ENCODE measurements at places on chromosomes 3 and 15. TPM values are rescaled to one million over a fixed set of nuclear protein-coding genes. Genes with fewer than 3 reads are reported as not detected.

Gene PAK6
- total RNA-seq, result not detected

Gene CSPG5
- total RNA-seq, result 0.37 TPM

Gene AADACL2
- total RNA-seq, result not detected

Gene TMEM45A
- total RNA-seq, result 20.7 TPM

Gene PAQR9
- 0.20 TPM for total RNA-seq

Gene LTK
- total RNA-seq, result 0.20 TPM

Gene CACNA2D2
- not detected for total RNA-seq

Gene ZKSCAN7
- 5.5 TPM for total RNA-seq

Gene P2RY1
- total RNA-seq, result 0.39 TPM

Gene RBP2
- total RNA-seq, result not detected

Gene CLDN18
- total RNA-seq, result not detected

Gene TMEM87A
- total RNA-seq, result 43.4 TPM

Gene MORC1
- total RNA-seq, result not detected

Gene CFAP100
- not detected for total RNA-seq

Gene LRRC2
- 1.1 TPM for total RNA-seq

Gene EIF1B
- total RNA-seq, result 22.8 TPM

Gene CELF6
- not detected for total RNA-seq

Gene SEMA3F
- total RNA-seq, result 6.5 TPM

Gene CHRNA7
- under 0.01 TPM for total RNA-seq

Gene WNT7A
- total RNA-seq, result not detected

Gene TIGIT
- total RNA-seq, result not detected

Gene FEZF2
- not detected for total RNA-seq

Gene ABHD17C
- total RNA-seq, result 4.7 TPM

Gene TMEM108
- total RNA-seq, result not detected
